Mucosa of descending colon (tissue), 3 donors: ENCODE measurements at places on chromosomes 3 and 15. TPM values are rescaled to one million over a fixed set of nuclear protein-coding genes. Genes with fewer than 3 reads are reported as not detected.

GRCh38 chr3:25235031-25235430, 193.0 kb upstream of the RARB start:
- DNase-seq: no peak

OR5K2 gene
- not detected for total RNA-seq

GRCh38 chr15:58562135-58562534, 130.3 kb downstream of the LIPC start:
- no peak for DNase-seq

CYP1A2 gene
- not detected for total RNA-seq

LIPH gene
- total RNA-seq: 46.3 TPM

DNA sequence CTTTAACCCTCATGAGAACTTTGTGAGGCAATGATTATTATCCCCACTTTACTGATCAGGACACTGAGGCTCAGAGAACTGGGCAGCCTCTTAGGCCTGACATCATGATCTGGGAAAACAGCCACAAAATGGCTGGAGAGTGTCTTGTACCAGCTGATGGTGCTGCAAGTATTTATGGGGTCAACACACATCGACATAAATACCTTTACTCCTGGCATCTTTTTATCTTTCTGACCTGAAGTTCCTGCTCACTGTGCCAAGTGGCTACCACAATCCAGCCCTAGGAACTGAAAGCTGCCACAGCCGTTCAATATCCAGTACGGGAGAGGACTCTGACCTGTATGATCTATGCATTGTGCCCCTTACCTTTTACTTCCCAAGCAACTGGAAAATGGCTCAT, 29.2 kb upstream of the MUC13 start:
- no peak for DNase-seq

DNA sequence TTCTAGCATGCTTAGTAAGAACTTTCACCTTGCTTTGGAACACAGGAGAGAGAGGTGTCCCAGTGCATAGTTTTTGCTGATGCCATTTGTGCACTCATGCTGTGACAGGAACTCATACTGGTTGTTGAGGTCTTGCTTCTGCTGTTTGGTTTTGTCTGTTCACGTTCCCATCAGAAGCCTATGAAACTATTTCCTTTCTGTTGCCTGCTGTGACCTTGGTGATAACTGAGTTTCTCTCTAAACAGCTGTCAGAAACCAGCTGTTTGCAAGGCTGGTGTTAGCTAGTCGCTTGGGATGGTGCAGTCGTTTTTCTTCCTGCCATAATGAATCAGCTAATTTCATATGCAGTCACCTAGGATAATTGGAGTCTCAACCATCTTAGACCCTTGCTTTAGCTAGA, 724.1 kb downstream of the GRM7 start:
- no peak for DNase-seq

GRCh38 chr3:74107451-74107850, 482.7 kb upstream of the PDZRN3 start:
- DNase-seq: no peak

NT5DC2 gene
- 5.7 TPM for total RNA-seq
